Activated naive CD8-positive, alpha-beta T cell treated with anti-CD3 and anti-CD28 coated beads for 36 hours (primary cell): ENCODE measurements at places on chromosomes 5 and 9.

DNA sequence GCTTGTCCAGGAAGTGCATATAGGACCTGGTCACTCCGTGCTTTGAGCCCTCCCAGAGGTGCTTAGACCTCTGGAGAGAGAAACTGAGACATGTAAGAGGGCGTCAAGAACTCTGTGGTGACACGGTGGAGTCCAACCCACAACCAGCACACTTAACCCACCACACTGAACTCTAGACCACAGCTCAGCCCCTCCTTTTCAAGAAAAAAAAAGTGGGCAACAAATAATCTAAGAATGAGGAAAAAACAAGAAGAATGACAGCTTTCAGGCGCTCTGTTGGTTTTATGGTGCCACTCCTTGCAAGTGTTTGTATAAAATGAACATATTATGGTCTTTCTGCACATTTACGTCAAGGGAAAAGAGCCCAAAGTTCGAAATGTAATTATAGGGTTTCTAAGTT is 50.2 kb upstream of the SNAPC3 start:
- H3K4me1 ChIP-seq, result no peaks in the 10 kb centered on the region
- no peak for DNase-seq
- no peak overlapping the region for H3K4me3 ChIP-seq
- peaks cover 5% of the 10 kb centered on the region for H3K36me3 ChIP-seq
- peaks cover 8% of the 10 kb centered on the region for H3K27me3 ChIP-seq

DNA sequence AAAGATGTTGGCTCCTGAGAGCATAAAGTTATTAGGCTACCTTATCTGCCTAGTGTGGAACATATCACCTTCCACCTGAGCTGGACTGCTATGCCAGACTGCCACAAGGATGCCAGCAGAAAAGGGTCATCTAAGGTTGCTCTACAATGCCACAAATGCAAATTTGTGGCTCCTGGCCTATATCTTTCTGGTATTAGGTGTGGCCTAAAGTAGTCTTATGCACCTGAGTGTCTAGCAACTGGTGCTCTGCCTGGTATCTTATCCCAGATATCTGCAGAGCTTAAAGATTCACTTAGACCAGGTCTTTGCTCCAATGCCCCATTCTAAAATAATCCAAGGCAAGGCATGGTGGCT is 34.7 kb downstream of the DTWD2 start:
- no peak overlapping the region for H3K4me3 ChIP-seq
- no peaks in the 10 kb centered on the region for H3K27me3 ChIP-seq
- no peak for DNase-seq
- peaks cover 2% of the 10 kb centered on the region for H3K4me1 ChIP-seq
- no peak overlapping the region for H3K27ac ChIP-seq

DNA sequence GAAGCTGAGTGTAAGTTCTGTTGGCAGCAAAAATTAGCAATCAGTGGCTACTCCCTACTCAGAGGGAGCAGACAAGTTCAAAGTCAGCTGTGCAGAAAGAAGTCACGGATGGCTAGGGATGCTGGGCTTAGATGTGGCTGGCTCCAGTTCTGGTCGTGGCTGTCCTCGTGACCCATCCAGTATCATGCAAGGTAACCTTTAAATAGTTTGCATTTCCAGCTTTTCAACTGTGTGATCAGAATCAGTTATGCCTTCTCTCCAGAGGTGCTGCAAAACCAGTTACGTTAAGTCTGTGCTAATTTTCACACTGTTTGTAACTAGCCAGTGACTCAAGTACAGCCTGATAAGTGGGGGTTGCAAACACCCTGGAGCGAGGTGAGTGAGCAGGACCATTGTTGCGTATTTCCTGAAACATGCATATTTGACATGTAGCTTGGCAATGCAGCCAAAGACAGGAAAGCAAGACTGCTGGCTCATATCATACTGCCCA is 302.4 kb downstream of the ATPSCKMT start:
- no peak overlapping the region for H3K27ac ChIP-seq
- no peak for DNase-seq
- no peaks in the 10 kb centered on the region for H3K36me3 ChIP-seq
- no peaks in the 10 kb centered on the region for H3K4me1 ChIP-seq
- H3K27me3 ChIP-seq, result no peaks in the 10 kb centered on the region

- H3K36me3 ChIP-seq, result no peaks in the 10 kb centered on the region
- H3K27ac ChIP-seq, result no peak overlapping the region
- no peak for DNase-seq
These were observed 603.9 kb downstream of the CDH12 start for GRCh38 chr5:22249209-22249729.
